ENCODE measurements at places on chromosomes 7 and 10.

GRCh38 chr7:30282735-30283134, 1.7 kb upstream of the ZNRF2 start:
- no peak for DNase-seq

GRCh38 chr7:77910124-77910523, 111.6 kb downstream of the PHTF2 start:
- no peak for DNase-seq

DNA sequence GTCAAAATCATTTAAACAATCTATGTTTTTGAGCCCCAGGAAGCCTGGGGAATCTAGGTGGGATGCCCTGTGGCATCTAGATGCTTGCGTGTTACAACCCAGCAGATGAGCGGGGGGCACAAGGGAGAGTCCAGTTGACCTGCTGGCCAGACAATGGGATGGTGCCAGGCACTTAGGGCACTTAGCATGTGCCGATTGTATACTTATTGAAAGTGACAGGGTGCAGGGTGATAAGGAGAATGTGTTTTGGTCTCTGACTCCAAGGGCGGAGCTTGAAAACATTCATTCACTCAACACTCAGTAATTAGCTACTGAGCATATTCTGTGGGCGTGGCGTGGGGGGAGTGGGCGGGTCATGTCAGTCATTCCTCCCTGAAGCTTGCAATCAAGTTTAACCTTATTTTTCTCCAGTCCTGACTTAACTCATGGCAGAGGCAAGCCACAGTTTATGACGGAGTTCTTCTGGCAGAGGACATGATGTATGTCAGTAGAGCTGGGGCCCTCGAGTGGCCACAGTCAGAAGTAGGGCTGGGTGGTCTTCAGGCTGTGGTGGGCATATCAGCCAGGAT, 115.1 kb downstream of the PRKCQ start:
- no peak for DNase-seq

GRCh38 chr10:1244493-1244892, 188.3 kb downstream of the WDR37 start:
- no peak for DNase-seq

DNA sequence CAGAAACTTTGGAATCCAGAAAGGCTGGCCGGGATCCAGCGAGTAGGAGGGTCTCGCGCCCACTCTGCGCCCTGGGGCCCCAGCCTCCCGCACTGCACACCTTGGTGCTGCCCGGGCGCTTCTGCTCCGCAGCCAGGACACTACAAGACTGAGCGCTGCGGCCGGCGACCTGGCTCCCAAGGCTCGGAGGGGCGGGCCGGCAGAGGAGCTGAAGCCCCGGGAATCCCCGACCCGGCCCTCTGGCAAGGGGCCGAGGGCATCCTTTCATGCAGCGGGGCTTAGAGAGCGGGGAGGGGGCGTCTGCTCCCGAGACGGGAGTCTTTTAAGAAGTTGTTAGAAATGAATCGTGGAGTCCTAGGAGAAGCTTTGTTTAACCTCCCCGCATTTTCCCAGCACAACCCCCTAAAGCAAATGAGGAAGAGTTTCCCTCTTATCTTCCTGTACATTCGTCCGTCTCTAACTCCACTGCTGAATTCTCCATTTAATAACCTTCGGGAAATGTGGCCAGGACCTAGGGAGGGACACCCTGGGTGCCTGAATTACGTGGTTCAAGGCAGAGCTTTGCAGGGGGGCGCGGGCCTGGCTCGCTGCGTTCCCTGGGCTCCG, 1.1 kb downstream of the VWC2 start:
- DNase-seq, result no peak

DNA sequence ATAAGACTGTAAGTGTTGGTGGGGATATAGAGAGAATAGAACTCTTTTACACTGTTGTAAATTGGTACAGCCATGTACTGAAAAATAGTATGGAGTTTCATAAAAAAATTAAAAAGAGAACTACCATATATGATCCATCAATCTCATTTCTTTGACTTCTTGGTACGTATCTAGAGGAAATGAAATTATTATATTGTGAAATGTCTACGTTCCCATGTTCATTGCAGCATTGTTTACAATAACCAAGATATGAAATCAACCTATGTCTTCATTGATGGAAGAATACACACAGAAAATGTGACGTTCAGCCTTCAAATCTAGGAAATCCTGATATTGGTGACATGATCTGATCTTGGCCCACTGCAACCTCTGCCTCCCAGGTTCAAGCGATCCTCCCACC, 32.0 kb downstream of the SHOC2 start:
- no peak for DNase-seq

- DNase-seq, result no peak
Measured at GRCh38 chr7:157439149-157439548, 102.3 kb downstream of the DNAJB6 start.

DNA sequence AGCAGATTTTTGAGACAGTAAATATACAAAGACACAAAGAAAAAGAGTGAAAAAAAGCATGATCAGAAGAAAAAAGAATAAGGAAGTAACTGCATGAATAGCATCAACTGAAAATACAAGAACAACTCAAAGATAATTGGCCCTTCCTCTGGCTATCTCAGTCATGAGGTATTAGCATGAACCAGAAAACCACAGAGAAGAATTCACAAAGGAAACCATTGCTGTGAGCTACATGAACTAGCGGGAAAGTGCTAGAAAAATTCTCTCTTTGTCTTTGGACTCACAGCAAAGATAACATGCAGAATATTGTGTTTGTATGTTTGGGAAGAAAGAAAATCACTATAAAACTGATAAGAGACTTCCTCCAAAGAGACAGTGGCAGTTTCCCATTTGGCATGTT, 82.9 kb downstream of the SORCS1 start:
- no peak for DNase-seq

GRCh38 chr10:129236274-129236691, 230.8 kb upstream of the MGMT start:
- DNase-seq, result no peak

- DNase-seq, result no peak
Measured at GRCh38 chr7:47188653-47189315, 393.1 kb downstream of the TNS3 start.

GRCh38 chr10:19247843-19248242, 199.2 kb downstream of the MALRD1 start:
- no peak for DNase-seq

DNA sequence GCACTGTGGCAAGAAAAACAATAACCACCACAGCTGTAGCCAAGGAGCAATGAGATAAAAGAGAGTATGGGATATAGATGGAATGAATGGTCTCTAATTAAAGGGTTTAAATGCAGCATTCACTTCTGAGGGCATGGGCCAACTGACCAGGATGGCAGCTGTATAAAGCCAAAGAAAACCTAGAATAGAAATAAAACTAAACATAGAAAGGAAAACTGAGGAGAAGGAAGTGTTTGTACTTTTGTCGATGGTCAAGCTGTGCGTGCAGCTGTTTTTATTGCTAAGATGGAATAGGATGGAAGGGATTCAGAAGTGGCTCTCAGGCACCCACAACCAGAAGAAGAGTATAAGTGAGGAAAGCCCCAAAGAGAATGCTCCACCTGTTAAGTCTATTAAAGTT, 37.9 kb downstream of the ZC3HC1 start:
- DNase-seq, result no peak

DNA sequence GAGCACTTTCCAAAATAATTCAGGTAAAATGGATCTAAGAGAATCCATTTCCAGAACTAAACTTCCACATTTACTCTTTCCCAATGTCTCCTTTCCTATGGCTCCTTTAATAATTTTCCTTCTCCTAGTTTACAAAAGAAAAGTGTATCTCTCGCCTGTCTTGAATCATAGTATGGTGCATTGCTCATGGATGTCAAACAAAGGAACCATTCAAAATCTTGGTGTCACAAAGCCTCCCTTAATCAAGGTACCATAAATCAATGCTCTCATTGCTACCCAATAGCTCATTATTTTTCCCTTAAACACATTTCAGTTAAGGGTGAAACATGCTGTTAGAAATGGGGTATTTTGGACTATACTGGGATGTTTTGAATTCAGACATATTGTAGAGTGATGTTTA, 57.6 kb upstream of the KCNMA1 start:
- no peak for DNase-seq

- no peak for DNase-seq
Measured at GRCh38 chr10:71745664-71746250, 26.2 kb upstream of the C10orf105 start.

DNA sequence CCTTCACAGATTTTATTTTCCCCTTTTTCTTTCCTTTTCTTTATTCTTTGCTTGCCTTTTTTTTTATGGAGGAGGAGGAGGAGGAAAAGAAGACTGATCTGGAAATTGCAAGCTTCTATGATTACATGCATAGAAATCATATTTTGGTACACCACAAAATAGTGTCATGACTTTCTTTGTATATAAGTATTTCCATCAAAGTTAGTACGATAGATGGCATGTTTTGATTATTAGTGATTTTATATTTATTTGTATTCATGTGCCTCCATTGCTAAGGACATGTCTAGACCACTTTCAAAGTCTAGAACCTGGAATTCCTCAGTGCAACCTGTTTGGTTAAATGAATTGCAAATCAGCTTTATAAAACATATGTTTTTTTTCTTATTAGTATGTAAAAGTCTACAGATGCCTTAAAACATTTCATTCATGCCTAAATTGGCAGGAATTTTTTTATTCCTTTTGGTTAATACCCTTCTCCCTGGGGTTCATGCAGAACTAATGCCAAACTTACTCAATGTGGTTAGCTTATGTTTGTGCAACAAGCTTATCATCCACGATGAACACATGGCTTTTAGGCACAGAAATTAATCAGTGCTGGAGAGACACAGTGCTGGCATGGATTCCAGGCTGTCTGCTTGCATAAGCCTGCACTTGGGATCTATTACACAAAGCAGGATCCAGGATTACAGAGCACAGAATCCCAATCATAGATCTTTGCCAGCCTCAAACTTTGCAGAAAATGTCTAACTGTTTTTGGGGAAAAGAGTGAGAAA, 213.1 kb downstream of the CHRM2 start:
- DNase-seq, result peak; percentile 98

GRCh38 chr7:159175792-159176191, 31.1 kb upstream of the VIPR2 start:
- DNase-seq, result no peak

DNA sequence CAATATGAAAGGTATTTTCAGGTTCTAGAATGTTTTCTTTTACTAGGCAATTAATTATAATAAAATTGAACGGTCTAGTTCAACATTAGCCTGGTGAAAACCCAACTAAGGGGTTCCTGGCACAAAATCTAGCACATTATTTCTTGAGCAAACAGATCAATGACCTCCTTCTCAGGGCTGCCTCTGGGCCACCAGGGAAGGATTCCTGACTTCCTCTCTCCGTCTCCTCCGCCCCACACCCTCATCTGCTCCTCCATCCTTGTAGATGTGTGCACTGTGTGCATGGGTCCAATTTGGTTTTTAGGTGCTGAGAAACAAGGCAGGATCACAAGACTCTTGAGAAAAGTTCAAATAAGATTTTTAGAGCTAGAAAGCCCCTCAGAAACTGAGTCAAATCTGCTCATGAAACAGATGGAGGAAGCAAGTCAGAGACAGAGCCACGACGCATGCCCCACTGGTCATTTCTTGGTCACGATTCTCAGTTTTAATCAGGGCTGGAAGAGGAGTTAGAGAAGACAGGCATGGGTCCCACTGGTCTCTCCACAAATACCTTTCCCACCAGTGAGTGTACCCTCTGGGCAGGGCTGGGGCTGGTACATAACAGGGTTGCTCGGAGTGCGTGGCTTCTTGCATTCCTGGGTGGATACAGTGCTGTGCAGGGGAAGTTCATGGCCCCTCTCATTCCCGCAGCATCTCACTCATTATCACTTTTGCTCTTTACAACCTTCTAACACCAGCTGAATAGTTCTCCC, 3.8 kb downstream of the TRPV6 start:
- DNase-seq, result no peak
